Forelimb muscle (tissue), 1 donor: ENCODE measurements at places on chromosomes 5 and 9.

- DNase-seq = no peak
Observed at GRCh38 chr9:105339849-105340248, 95.4 kb downstream of the SLC44A1 start.

- peak; percentile 6 for DNase-seq
Observed at GRCh38 chr5:83889971-83890745, 169.5 kb upstream of the HAPLN1 start.

DNA sequence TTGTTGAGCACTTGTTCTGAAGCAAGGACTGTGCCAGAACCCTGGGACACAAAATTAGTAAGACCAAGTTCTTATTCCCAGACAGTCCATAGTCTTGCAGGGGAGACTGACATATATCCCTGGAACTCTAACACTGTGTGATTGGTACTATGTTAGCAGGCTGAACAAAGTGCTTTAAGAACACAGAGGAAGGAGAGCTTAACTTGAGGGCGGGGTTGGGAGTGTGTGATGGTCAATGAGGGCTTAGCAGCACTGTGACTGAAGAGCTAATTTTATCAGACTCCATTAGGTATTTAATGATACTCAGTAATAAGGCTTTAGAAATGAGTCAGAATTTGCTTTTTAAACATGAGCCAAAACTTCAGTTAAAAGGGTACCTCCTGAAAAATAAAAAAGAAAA, 14.9 kb upstream of the SPATA24 start:
- DNase-seq = no peak

GRCh38 chr9:137029058-137029936, 1.3 kb upstream of the ABCA2 start:
- DNase-seq = no peak

- DNase-seq = no peak
Observed at GRCh38 chr5:124065508-124065907, 553.5 kb downstream of the CSNK1G3 start.

DNA sequence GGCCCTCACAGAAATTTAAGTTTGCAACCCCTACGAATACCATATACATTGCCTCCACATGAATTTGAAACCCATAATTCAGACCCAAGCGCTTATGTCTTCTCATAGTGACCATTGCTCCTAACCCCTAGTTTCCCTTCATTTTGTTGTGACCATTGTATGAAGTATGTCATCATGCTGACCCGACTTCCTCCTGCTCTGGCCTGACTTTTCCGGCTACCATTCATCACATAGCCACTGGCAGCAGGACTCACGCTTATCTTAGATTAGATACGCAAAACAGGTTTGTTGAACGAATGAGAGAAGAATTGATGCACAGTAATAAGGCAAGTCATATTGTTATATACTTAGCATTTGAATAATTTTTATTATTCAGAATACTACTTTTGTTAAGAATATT, 345.4 kb downstream of the FBXL17 start:
- no peak for DNase-seq

- no peak for DNase-seq
Observed at GRCh38 chr5:55821731-55822512, 29.2 kb upstream of the IL31RA start.

DNA sequence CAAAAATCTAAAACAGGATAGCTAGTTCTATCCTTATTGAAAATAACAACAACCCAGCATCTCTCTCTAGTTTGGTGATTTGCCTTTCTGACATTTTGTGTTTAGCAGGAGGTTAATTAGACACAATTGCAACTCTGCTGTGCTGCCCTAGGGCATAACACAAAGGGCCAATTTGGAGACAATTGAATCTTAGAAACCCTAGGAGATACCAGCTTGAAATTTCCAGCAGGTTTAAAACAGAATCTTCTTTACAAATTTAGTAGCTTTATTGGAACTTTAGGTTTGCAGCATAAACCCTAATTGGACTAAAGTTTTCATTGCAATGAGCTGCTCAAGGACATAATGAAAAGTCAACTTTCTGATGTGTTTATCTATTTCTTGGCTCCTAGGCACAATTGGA, 166.7 kb upstream of the FER start:
- no peak for DNase-seq

DNA sequence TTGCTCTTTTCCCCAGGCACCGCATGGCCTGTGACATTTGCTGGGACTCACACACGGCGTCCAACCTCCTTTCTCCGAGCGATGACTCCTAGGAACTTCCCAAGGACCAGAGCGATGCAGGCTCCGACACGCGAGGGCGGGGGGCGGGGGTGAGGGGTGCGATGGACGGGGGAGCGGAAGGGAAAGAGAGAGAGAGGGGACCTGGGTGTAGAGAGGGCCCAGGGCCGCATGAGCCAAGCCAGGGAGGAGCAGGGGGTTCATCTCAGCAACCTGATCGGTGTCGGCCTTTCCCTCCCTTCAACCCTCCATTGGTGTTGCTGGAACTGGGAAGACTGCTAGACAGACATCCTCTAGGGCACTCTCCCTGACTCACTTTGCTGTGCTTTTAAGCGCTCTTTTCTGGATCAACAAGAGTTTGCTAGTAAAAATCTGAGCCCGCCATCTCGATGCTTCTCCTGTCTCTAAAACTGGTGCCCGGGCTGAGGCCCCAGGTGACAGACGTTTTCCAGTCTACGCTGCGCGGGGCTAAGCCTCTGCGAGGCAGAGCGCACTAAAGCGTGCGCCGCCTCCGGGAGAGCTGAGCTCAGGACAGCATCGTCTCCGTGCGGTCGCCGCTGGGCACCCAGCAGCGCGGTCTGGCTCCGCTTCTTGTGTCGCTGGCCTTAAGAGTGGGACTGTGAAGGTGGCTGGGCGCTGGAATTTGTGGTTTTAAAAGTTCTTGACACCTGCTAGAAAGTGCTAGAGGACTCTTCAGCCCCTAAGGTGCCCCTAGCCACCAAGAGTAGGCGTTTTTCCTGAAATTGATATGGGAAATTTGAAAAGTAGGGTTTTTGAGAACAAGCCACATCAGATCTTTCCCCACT, 1.0 kb upstream of the TSLP start:
- no peak for DNase-seq

- DNase-seq = no peak
Observed at GRCh38 chr5:125421006-125421405, 674.6 kb upstream of the ZNF608 start.

- DNase-seq = no peak
Observed at GRCh38 chr5:37029436-37029835, 152.9 kb downstream of the NIPBL start.

DNA sequence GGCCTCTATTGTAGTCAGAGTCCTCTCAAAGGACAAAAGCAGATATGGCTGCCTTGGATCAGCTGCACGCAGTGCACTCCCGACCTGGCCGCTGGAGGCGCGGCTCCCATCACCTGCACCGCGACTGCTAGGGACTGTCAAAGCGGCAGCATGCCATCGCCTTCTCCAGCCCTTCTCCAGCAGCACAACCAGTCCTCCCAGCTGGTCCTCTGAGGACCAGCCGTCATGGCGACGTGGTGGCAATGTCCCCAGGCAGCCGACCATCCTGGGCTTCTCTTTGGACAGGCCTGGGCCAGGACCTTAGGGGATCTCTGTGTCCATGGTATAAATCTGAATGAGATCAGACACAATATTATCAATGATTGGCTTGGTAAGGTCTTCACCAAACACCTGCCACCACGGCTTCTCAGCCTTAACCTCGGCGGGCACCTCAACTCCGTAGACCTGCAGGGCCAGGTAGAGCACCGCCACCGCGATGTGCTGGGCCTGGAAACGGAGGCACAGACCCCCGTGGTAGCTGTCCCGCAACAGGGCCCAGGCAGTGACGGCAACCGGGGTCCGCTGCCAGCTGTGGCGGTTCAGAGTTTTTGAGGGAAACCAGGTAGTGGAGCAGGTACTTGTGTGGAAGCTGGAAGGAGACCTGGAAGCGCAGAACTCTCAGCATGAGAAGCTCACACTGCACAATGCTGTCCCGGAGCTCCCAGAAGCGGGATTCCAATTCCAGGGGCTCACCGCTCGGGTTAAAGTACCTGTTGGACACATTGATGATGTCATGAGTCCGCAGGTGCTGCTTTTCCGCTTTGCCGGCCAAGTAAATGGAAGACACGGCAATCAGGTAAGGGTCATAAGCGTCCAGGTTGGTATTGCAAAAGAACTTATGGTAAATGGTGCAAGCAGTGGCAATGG, 8.5 kb downstream of the DUSP1 start:
- DNase-seq = no peak

DNA sequence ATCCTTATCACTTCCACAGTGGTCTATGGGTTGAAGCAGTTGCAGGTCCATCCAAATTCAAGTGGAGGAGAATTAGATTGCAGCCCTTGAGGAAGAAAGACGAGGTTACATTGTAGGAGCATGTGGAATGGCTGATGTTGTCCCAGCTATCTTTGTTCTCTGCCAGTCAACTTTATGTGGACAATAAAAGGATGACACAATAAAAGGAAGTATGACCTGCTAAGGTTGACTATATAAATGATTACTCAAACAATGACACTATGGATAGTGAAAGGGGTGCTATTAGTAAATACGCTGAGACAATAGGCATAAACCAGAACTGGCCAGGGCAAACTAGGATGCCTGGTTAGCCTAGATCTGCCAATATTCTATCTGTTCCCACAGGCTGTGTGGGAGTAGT, 12.8 kb upstream of the ZNF618 start:
- DNase-seq = no peak

DNA sequence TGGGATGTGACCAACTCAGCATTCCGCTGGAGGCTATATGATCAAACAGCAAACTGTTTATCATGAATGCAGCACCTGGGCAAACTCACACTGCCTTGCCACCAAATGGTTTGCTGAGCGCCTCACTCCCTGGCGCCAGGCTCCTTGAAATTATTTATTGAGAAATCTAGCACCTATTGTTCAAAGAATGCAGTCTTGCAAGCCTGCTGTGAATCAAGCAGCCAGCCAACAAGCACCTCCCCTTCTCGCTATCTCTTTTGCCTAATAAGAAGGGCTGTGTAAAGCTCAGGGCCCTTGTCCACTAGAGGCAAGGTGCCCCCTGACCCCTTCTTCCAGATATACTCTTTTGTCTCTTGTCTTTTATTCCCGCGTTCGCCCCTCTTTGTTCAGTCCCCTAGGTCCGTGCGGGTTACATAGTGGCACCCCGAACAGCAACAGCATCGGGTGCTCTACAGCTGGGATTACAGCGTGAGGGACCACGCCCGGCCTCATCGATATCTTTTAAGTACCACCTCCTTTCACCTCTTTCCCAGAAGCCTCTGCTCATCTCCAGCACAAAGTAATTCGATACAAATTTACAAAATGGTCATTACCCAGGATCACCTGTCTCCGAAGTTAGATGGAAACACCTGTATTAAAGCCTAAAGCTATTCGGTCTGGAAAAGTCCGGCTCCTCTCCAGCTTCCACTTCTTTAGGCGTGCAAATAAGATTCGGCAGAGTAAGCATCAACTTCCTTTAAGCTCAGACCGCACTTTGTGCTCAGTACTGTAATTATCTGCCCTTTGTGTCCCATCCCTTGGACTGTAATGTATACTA, 896 bp downstream of the RIGI start:
- DNase-seq = no peak

- no peak for DNase-seq
Observed at GRCh38 chr5:126417178-126417577, 6.0 kb upstream of the GRAMD2B start.

DNA sequence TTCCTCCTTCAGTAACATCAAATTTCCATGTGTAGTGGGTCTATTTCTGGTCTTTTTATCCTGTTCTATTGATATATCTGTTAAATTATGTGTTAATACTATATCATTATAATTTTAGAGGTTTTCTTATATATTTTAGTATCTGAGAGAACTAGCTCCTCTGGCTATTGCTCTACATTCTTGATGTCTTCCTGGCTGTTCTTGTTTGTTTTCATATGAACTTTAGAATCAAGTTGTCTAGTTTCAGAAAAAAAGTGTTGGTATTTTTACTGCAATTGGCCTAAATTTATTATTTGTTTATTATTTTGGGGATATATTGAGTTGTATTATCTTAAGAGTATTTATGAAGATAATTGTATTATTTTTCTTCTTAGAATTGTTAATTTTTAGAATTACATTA, 128.0 kb upstream of the ZNF618 start:
- no peak for DNase-seq

- no peak for DNase-seq
Observed at GRCh38 chr5:90503596-90503995, 25.8 kb downstream of the LYSMD3 start.

- no peak for DNase-seq
Observed at GRCh38 chr5:35337340-35338156, 107.3 kb upstream of the PRLR start.

DNA sequence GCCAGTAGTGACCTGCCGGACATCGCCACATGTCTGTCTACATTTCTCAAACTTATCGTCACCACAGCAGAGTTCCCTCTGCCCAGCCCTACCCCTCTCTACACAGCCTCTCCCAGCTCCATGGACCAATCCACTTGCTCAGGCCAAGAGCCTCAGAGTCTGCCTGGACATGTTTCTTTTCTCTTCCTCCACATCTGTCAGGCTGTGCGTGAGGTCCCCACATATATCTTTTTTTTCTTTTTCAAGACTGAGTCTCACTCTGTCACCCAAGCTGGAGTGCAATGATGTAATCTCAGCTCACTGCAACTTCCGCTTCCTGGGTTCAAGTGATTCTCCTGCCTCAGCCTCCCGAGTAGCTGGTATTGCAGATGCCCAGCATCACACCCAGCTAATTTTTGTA, 62.7 kb upstream of the GGTA1 start:
- DNase-seq = no peak

DNA sequence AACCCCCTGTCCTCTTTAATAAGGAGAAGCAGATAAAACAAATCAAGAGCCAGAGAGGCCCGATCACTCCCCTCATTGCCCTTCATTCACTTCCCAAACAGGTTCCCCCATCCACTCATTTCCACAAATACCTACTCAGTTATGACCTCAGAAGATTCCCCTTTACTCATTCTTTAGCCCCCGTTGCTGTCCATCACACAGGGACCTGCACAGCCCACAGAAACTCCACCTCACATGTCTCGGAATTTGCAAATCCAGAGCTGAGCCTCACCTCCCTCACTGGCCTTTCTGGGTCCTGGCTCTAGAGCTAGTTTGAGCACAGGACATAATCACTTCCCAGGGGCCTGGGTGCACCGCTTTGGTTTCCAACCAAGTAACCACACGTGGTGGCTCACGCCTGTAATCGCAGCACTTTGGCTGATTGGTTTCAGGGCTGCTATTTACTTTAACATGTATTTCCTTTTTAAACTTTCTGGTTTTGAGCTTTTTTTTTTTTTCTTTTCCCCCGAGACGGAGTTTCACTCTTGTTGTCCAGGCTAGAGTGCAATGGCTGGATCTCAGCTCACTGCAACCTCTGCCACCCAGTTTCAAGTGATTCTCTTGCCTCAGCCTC, 17.8 kb downstream of the ATP6V0E1 start:
- no peak for DNase-seq

- no peak for DNase-seq
Observed at GRCh38 chr9:17025281-17025680, 109.6 kb upstream of the CNTLN start.

- no peak for DNase-seq
Observed at GRCh38 chr5:151480384-151481293, 33.2 kb downstream of the SLC36A1 start.

DNA sequence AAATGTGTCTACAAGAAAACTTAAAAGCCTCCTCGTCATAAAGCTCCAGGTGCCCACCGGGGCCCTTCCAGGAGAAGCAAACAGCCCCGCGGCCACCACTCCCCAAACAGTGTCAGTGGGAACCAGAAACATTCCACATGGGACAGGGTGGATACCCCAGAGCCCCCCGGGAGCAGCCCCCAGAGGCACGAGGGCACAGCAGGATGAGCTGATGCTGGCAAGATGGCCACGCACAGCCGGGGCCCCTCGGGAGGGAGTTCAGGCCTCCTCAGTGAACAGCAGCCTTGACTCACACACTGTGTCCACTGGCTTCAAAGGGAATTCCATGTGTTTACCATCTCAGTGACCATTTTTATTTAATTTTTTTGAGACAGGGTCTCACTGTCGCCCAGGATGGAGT, 10.5 kb downstream of the EXD3 start:
- no peak for DNase-seq

GRCh38 chr5:1748271-1748670, 51.4 kb downstream of the MRPL36 start:
- no peak for DNase-seq
